Heart right ventricle (tissue), 16 donors: ENCODE measurements at places on chromosomes 3 and 15.

GRCh38 chr15:34732430-34732829 lies 22.4 kb downstream of the GJD2 start:
- DNase-seq: no peak

DNA sequence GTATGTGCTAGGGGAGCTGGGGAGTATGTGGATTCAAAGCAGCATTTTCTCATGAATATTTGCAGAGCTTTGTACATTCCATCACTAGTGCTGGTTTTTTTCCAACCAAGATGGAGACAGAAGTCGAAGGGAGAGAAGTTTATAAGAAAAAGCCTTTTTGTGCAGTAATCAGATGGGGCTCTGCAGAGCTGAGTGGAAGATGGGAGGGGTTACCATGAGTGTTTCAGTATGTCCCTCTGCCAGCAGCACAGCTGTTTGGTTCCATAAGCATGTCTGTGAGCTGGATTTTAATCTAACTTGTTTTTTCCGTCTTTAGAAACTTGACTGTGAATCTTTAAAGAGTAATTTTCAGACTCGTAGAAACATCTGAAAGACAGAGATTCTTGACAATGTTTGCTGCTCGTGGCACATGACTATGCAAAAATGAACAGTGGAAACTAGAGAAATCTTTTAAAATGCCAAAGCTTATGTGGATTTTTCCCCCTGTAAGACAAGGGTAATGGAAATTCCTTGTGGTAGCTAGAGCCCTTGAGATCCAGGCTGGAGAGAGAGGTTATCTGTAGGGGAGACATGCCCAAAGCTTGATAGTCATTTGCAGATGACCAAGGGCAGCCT lies 20.3 kb downstream of the STARD9 start:
- no peak for DNase-seq

DNA sequence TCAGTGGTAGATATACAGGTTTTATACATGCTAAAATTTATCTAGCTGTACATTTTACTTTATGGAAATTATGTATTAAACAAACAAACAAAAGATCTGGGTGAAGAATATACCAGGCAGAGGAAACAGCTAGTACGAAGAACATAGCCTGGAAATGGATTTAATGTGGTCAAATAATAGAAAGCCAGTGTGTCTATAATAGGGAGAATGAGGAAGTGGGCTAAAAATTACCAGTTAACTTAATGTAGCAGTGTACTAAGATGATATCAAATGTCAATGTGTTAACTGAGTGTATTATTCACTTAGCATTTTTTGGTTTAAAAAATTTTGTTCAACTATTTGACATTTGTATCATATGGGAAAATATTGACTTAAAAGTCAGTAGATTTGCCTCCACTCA lies 22.8 kb upstream of the SLC15A2 start:
- DNase-seq: no peak

- DNase-seq: no peak
Observed at GRCh38 chr15:95596496-95596895, 734.0 kb upstream of the NR2F2 start.

- DNase-seq: no peak
Observed at GRCh38 chr15:69086427-69087204, 72.1 kb downstream of the NOX5 start.

- no peak for DNase-seq
Observed at GRCh38 chr3:190108804-190109203, 11.9 kb downstream of the P3H2 start.

- DNase-seq: no peak
Observed at GRCh38 chr3:59608356-59608755, 558.5 kb upstream of the CFAP20DC start.

DNA sequence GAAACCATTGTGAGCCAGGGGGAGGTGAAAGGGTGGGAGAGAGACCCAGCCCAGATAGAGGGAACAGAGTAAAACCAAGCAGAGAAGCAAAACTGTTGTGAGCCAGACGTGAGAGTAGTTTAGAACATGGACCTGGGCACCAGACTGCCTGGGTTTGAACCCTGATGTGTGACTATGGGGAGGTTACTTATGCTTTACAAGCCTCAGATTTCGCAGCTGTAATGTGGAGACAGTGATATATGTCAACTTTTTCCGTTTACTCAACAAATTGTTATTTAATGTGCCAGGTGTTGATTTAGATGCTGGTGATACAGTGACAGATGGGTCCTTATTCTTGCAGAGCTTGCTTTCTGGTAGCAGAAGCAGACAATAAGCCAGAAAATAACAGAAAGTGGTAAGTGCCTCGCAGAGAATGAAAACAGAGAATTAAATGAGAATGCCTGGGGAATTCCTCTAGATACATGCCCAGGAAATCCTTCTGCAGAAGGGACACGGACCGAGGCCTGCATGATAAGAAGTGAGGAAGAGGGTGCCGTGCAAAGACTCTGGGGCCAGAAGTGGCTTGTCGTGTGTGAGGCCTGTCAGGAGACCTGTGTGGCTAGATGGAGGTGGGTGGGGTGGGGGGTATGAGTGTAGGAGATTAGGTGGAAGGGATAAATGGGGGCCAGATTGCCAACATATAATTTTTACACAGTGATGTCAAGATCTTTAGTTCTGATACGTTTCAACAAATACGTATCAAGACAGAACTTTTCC lies 15.0 kb downstream of the KAT2B start:
- no peak for DNase-seq
